ENCODE measurements at places on chromosomes 5 and 9.

- peak; percentile 89 for DNase-seq
Measured at GRCh38 chr5:79235634-79236361, at the start of gene JMY. Gene JMY (plus strand): TSS chr5:79236131. CDS start chr5:79236651, 520 bp downstream.

- no peak for DNase-seq
Measured at GRCh38 chr9:87516222-87516925, 18.7 kb downstream of the DAPK1 start.

DNA sequence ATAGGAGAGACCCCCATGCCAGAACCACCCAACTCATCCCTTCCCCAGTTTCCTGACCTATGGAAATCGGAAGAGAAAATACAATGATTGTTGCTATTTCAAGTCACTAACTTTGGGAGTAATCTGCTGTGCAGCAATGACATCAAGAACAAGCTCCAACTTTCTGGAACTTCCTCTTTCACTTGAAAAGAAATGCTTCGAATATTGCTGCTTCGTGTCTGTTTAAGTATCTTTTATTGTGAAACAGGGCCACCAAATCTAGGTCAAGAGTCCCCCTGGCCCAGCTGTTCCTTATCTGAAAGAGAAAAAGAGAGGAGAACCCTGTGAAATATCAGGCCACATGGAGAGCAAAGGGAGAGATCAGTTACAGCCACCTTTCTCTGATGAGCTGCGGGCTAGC is 59.4 kb upstream of the DNAH5 start:
- no peak for DNase-seq

- no peak for DNase-seq
Measured at GRCh38 chr9:91809581-91810285, 140.3 kb downstream of the ROR2 start.

DNA sequence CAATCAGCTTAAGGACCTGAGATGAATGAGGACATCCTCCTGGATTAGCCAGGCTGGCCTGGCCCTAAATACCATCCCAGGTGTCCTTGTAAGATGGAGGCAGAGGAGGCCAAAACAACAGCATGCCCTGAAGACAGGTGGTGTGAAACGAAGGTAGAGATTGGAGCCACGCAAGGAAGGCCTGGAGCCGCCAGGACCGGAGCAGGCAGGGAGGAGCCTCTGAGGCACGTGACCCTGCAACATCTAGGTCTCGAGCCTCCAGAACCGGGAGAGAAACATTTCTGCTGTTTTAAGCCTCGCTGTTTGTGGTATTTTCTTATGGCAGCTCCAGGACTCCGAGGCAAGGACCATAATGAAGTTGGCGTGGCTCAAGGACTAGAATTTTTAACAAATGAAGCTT is 9.7 kb upstream of the COL5A1 start:
- DNase-seq = no peak
